T-helper 22 cell (primary cell): ENCODE measurements at places on chromosomes 2 and 18.

- no peak for DNase-seq
Observed at GRCh38 chr2:55772109-55772980, 78.7 kb upstream of the PNPT1 start.

DNA sequence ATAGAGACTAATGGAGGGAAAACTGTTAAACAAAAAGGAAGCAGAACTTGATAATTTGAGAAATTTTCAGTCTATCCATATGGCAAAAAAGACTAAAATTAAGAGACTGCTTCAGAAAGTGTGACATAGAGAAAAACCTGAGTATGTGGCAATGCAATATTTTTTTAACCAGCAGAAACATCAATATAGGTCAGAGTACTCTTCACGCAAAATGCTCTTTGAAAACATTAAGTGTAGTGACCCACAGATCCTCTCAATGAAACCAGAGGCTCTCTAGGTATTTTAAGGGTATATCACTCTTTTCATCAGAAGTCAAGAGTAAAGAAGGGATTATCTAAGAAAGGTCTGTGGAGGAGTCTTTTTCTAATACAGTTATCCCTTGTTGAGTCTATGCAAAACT is 1394.8 kb downstream of the DSC3 start:
- DNase-seq, result no peak

DNA sequence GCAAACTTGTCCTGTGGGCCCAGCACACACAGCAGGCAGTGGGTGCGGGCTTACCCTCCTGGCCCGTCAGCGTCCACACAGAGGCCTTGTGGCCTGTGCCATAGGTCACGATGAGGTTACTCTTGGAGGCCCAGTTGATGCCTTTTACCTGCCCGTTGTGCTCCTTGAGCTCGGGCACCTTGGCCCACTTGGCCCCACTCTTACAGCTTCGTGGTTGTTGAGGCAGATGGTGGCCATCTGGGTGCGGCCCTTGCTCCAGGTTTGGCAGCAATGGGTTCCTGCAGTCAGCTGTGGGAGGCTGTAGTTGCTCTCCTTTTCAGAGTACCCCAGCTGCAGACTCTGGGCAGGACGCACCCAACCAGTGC is 45.5 kb upstream of the PTH2R start:
- DNase-seq, result no peak

DNA sequence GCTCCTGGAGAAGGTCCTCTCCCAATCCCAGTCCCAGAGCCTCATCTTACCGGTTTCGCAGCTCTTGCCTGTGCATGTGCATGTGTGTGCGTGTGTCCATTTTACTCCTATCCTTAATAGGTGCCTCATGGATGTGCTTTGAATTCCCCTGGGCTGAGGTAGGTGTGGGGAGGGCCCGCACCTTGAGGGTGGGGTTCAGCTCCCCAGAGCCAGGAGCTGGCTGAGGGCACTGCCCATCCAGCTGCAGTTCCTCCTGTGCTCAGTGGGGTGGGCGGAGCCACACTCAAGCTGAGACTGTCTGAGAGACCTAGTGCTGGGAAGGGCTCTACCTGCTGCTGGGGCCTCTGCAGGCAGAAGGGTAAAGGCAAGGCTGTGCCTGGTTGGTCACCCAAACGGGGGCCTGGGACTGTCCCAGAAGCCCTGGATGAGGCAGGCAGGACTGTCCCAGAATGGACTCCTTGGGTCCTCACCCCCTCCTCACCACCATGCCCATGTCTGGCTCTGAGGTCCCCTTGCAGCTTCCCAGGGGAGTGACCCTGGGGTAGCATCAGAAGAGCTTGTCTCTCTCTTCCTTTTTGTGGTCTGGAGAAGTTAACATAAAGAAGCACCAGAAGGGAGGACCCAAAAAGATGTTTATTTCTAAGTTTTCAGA is 8.9 kb downstream of the GDF7 start:
- no peak for DNase-seq

GRCh38 chr18:27235218-27235870 is 50.2 kb upstream of the CHST9 start:
- no peak for DNase-seq

- DNase-seq, result no peak
Observed at GRCh38 chr2:136486115-136486514, 279.2 kb upstream of the THSD7B start.

- DNase-seq, result no peak
Observed at GRCh38 chr18:35905436-35905835, 67.0 kb upstream of the RMP24 start.

GRCh38 chr18:3368193-3368592 is 81.8 kb upstream of the TGIF1 start:
- no peak for DNase-seq

GRCh38 chr2:174210862-174211261 is 37.5 kb downstream of the OLA1 start:
- DNase-seq, result no peak

GRCh38 chr2:47782381-47782670 is 619 bp upstream of the MSH6 start:
- no peak for DNase-seq

GRCh38 chr2:227597998-227598397 is 695 bp upstream of the SCYGR2 start:
- no peak for DNase-seq

DNA sequence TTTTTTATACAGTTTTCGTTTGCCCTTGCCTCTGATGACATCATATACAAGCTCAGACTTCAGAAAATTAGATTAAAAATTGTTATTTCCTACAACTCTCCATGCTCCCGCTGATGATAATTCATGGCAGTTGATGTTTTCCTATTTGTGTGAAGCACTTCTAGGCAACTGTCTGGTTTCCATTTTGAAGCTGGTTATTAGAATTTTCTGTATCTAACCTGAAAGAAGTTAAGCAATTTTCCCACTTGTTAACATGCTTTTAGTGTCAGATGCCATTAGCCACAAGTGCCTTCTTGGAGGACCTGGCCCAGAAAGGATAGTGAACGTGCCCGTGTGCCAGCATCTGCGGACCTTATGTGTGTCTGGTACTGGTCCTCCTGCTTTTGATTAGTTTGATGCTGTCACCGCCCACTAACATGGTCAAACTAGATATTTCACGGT is 347.6 kb upstream of the RAB12 start:
- DNase-seq, result no peak

DNA sequence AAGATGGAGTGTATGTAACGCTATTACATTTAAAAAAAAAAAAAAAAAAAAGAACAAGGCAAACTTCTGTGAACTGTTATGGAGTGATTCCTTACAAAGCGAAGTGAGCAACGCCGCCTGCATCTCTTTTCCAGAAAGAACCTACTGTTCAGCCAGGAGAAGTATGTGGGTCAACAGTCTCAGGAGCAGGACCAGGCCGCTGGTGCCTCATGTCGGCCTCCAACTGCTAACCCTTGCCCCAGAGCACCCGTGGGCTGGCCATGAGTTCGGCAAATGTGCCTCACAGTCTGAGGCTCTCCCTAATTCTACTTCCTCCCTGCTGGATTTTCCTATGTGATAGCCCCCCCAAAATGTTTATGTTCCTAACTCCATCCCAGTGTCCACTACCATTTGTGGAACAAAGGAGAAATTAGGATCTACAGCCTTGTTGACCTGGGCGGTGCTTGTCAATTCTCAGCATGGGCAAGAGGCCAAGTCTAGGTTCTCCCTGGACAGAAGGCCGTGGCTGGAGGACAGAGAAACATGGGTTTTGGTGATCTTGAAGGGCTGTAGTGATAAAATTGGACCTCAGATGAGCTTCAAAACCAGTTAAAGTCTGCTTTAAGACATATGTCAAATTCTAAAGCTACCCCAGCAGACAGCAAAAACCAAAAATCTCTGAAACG is 15.9 kb downstream of the FAM168B start:
- DNase-seq, result no peak

- DNase-seq, result no peak
Observed at GRCh38 chr2:11029136-11029535, 117.4 kb downstream of the KCNF1 start.

GRCh38 chr2:226903179-226903578 is 67.3 kb downstream of the RHBDD1 start:
- DNase-seq, result no peak

DNA sequence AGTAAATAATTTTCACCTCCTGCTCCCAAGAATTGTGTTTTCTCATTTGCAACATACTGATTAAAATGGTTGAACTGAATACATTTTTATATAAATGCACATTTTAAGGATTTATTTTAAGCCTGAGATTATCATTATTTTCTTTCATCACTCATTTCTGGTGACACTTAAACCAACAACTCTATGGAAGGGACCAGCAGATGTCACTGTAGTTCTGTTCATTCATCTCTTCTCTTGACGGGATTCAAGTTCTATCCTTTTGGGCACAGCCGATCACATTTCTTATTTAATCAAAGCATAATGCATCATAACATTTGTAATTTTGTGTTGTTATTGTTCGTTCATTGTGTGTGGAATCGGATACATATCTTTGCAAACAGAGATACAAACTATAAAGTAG is 417.9 kb downstream of the HRH4 start:
- DNase-seq, result no peak

- no peak for DNase-seq
Observed at GRCh38 chr2:205002390-205002789, 457.1 kb downstream of the PARD3B start.

GRCh38 chr2:18299423-18300212 is 260.8 kb downstream of the RDH14 start:
- DNase-seq, result no peak

DNA sequence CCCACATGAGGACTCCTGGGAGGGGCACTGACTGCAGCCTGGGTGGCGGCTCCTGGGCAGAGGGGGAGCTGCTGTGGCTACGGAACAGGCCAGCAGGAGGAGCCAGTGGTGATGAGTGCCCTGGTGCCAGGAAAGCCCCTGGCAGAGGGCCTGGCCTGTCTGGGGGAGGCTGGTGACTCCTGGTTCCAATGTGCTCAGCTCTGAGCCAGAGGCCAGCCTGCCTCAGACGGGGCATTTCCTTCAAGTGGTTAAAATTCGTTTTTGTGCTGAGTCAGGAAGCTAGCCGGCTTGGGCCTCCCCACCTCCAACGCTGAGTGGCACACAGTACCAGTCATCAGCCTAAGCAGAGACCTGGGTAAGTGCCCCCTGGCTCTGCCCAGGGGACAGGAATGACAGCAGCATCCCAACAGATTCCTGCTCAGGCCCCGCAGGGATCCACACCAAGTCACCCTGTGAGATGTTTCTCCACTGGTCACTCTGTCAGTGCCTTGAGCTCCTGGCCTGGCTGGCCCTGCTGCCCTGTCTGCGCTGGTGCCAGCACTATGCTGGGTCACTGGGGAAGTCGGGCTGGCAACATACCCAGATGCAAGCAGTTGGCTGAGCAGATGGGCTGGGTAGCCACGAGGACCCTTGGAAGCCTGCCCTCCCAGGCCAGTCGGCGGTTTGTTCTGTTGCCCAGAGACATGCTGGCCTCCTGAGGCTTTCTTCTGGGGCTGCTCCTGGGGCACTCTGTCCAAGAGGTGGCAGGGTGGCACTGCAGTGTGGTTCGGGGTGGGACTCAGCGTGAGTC is 7.1 kb upstream of the KLF11 start:
- DNase-seq, result peak; percentile 41

- DNase-seq, result no peak
Observed at GRCh38 chr2:231687133-231687852, 21.0 kb upstream of the PTMA start.

- no peak for DNase-seq
Observed at GRCh38 chr2:28084564-28084963, 194.0 kb downstream of the BABAM2 start.

- DNase-seq, result no peak
Observed at GRCh38 chr2:131154647-131155046, 49.5 kb downstream of the PLEKHB2 start.

GRCh38 chr18:46639386-46639785 is 17.6 kb downstream of the LOXHD1 start:
- DNase-seq, result no peak

DNA sequence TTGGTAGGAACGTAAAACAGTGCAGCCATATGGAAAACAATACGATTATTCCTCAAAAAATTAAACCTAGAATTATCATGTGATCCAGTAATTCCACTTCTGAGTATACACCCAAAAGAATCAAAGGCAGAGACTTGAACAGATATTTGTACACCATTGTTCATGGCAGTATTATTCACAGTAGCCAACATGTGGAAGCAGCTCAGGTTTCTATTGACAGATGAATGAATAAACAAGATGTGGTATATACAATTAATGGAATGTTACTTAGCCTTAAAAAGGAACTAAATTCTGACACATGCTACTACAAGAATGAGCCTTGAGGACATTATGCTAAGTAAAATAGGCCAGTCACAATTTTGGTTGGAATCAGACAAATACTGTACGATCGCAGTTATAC is 14.2 kb upstream of the RTTN start:
- DNase-seq, result no peak

GRCh38 chr18:26133652-26134051 is at the start of gene PSMA8:
Gene PSMA8 (plus strand): TSS chr18:26133869. CDS start chr18:26133966, 97 bp downstream.
- DNase-seq, result peak; percentile 29

DNA sequence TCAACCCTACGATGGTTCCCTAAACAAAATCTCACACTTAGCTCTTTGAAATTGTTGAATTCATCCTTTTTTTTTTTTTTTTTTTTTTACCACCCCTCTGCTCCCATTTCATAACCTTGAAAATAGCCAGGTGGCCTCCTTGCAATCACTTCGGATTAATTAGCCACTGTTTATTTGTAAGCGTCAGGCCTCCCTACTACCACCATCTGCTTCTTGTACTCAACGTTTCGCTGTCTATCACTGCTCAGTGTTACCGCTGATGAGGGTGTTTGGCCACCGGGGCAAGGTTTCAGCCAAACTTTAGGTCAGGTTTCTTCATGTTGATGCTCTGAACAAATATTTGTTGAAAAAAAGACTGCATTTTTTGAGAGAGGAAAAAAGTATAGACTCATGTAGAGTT is 183.2 kb downstream of the EPHA4 start:
- DNase-seq, result no peak
